NCI-H1436 (cell line): ENCODE measurements at places on chromosomes 7 and 10.

GRCh38 chr10:108757946-108758345 is 1165.4 kb downstream of the XPNPEP1 start:
- no peak for DNase-seq

DNA sequence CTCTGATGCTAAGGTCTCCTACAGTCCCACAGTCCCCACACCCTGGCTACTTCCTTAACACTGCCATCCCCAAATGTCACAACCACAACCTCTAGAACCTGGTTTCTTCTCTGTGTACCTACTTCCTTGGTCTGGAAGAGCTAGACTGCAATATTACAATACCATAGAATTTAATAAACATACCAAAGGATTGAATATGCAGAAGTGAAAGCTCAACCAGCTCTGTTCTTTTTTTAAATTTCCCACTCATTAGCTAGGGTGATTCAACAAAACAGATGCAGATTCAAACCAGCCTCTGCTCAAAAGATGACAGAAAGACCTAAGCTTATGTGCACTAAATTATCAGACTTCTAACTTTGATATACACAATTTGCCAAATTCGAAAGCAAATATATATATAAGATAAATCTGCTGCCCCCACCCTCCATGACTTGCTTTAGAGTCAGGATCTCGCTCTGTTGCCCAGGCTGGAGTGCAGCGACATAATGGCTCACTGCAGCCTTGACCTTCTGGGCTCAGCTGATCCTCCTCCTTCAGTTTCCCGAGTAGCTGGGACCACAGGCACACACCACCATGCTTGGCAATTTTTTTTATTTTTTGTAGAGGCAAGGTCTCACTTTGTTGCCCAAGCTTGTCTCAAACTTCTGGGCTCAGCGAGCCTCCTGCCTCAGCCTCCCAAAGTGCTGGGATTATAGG is 212.6 kb downstream of the CHCHD3 start:
- no peak for DNase-seq

DNA sequence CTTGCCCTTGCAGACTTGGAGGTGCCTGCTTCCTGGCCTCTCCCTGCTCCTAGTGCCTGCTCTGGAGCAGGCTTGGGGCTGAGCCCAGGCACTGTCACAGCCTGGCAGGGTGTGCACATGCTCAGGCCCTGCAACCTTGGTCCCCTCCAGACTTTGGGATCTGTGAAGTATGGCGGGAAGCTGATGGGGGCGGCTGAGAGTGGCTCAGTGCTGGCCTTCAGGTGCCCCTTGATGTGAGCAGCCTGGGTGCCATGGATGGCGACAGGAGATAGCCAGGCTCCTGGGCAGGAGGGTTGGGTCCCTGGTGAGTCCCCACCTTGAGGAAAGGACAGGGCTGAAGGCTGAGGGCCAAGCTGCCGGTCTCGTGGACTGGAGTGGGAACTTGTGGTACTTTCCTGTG is 700.4 kb upstream of the KCND2 start:
- DNase-seq: no peak

DNA sequence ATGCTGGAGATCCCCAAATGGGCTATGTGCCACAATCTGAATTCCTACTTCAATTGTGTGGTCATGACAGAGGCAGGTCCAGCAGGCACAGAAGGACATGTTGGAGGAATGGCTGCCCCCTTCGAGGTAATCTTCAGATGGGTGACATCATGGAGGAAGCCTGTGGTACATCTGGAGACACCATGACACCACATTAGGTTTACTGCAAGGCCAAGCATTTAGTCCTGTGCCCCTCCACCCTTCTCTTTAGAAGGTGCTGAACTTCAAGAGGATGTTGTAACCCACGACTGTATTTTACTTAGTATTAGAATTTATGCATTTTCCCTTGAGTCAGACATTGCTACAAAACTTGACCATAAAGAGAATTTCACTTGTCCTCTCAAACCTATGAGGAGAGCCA is 75.1 kb upstream of the DDC start:
- no peak for DNase-seq

DNA sequence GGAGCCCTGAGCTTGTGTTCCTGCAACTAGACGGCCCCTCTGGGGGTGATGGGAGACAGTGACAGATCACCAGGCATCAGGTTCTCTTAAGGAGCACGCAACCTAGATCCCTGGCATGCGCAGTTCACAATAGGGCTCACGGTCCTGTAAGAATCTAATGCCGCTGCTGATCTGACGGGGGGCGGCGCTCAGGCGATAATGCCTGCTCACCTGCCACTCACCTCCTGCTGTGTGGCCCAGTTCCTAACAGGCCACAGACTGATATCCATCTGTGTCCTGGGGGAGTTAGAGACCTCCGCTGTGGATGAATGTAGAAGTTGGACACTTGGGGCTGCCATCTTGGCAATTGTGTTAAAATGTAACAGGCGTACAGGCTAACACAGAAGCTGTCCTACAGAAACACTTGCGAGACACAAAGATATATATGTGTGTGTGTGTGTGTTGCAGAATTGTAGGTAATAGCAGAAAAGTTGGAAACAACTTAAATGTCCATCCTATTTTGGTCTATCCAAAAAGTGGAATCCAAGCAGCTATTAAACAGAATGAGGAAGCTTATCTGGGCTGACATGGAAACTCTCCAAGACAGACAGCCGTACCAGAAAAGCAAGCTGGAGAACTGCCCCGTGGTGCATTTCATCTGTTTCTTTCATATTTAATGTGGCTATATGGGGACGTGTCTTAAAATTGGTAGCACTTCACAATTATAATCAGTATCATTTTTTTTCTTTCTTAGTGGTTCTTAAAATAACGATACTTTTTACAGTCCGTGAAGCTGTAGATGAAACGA is 82.8 kb downstream of the MKI67 start:
- DNase-seq: no peak
